ENCODE measurements at places on chromosomes 16 and 17.

- no peak for DNase-seq
Observed at GRCh38 chr17:44220213-44221083, 973 bp upstream of the UBTF start.

DNA sequence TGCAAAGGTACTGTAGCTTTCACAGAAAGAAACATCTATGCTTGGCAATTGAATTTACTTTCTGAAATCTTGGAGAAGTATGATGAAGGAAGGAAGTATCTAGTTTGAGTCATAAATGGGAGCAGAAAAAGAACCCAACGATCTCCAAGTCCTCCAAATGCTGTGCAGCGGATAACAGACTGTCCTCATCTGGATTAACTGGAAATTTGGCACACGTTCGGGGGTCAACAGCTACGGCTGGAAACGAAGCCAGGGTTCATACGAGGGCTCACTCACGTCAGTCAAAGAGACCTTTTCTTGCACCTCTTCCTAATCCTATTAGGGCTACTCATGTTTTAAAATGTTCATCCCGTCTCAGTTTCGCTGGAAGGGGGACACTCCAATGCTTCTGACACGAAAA lies 152.0 kb downstream of the ZFHX3 start:
- no peak for DNase-seq

- no peak for DNase-seq
Observed at GRCh38 chr17:43935926-43936261, 6.4 kb downstream of the PPY start.

GRCh38 chr17:75895370-75896155 lies 1.2 kb downstream of the TRIM65 start:
- DNase-seq: peak; percentile 59

- peak; percentile 59 for DNase-seq
Observed at GRCh38 chr17:34146440-34147043, 108.5 kb upstream of the CCL2 start.

GRCh38 chr16:65621640-65622039 lies 499.8 kb upstream of the CDH11 start:
- DNase-seq: no peak

- no peak for DNase-seq
Observed at GRCh38 chr17:35560703-35561102, at the start of gene SLFN14. TSS of gene SLFN14 (minus strand) at chr17:35560819. CDS start at chr17:35558062, 2,757 bp downstream.

All from SK-N-DZ (cell line).